ENCODE measurements at places on chromosomes 6 and 20.

- no peak for DNase-seq
These were observed 877 bp downstream of the ENPP4 start for GRCh38 chr6:46130666-46131065.

DNA sequence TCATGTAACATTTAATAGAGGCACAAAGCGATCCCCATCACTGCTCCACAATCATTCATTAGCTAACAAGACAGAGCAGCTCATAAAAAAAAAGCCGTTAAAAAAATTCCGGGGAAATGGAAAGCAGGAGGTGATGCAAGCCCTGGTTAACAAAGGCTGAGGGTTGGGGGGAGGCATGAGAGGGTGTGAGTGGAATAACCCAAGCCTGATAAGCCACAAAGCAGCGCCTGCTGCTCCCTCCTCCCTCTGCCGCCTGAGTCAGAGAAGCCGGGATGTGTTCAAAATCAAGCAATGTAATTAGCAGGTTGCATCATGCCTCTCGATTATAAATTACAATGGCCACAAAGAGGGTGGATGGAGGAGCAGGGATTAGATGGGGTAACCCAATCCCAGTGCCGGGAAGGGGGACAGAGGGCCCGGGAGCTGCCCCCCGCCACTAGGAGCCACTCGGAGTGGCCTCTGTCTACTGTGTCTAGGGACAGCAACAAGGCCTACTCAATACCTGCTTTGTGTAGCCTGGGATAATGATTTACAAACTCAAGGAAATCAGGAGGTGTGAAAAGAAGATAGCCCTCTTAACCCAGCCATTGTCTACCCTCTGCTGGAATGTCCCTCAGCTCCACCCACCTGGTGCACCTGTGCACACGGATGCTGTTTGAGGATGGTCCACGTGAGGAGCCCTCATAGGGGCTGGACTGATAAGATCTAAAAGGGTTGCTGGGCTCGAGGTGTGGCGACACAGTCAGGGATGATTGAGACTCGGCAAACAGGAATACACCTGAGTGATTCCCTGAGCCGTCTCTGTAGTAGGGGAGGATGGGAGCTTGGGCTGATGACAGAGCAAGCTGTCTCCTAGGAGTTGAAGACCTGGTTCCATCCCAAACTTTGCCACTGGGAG is 156.9 kb downstream of the VEGFA start:
- peak; percentile 96 for DNase-seq

- DNase-seq = no peak
These were observed 329.1 kb upstream of the TSHZ2 start for GRCh38 chr20:52643034-52643433.

GRCh38 chr6:5378331-5378730 is 117.0 kb downstream of the FARS2 start:
- DNase-seq = no peak

- DNase-seq = no peak
These were observed 73.9 kb downstream of the PHACTR3 start for GRCh38 chr20:59678288-59678687.

- peak; percentile 57 for DNase-seq
These were observed 43.2 kb upstream of the OSTM1 start for GRCh38 chr6:108117427-108118358.

- no peak for DNase-seq
These were observed 65.3 kb downstream of the MAP3K5 start for GRCh38 chr6:136726837-136727557.

DNA sequence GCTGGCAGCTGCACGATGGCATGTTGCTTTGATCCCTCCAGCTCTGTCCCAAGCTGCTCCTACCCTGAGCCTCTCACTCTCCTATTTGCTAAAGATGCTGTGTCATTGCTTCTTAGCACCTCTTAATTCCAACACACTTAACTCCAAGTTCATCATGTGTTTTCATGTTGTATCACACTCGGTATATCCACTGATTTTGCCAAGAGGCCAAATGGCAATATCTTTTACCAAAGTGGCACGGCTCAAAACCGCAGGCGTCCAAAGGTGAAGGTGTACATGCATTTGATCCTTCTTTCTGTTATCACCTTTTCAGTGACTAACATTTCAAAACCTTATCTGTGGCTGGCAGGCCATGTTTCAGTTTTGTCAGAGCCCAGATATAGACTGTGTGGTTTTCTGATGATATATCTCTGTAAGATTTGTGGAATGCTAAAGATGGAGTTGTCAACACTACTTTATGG is 217.0 kb downstream of the TBX18 start:
- DNase-seq = peak; percentile 13

GRCh38 chr20:34382174-34382573 is 19.1 kb downstream of the ITCH start:
- DNase-seq = no peak

DNA sequence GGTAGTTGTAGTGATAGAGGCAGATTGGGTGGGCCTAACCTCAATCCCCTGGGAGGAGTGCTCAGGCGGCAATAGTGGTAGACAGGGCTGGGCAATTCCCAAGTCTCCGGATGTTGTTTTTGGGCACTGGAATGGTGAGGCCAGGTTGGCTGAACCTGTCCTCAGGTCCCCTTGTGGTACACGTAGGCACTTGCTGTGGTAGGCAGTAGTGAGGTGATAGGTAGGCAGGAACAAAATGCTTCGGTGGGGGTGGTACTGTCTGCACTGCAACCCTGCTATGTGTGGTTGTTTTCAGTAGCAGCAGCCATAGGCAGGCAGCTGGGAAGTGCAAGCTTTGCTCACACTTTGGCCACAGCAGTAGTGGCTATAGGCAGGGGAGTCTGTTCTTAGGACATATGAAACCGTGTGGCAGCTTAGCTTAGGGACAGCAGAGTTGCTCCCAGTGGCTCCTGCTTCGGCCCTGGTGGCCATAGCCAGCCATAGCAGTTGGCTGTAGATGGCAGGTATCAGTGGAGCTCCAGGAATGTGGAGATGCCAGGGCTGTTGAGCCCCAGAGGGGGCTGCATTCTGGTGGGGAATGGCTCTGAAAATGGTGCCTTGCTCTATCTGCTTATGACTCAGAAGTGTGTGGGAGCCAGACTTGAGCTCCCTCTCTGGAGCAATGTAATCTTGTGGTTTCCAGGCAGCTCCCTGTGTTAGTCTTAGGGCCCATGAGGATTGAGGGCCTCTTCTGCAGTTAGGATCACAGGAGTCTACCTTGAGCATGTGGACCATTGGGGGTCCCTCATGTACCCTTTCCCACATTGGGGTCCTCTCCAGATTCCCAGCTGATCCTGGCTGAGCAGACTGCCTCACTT is 241.8 kb upstream of the BMP2 start:
- no peak for DNase-seq

DNA sequence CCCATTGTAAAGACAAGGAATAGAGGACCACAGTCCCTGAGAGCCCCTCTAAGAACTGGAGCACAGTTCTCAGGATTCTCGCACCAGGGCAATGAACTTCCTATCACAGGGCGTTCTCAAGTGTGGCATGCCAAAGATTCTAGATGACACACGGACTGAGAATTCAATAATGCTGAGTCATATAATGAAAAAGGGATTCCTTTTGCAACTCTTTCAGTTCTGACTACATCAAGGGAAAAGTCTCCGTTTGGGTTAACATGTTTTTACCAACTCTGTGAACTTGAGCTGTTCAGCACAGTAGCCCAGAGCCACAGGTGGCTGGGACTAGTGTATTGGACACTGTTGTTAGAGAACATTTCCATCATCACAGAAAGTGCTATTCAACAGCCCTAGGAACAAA is 3.4 kb downstream of the MED20 start:
- DNase-seq = peak; percentile 97

- DNase-seq = no peak
These were observed 132.0 kb upstream of the RNF24 start for GRCh38 chr20:4147319-4147718.

All from EL (cell line).